ENCODE measurements at places on chromosomes 16 and 17.

- DNase-seq = no peak
Measured at GRCh38 chr16:77393955-77394354, 40.9 kb downstream of the ADAMTS18 start.

DNA sequence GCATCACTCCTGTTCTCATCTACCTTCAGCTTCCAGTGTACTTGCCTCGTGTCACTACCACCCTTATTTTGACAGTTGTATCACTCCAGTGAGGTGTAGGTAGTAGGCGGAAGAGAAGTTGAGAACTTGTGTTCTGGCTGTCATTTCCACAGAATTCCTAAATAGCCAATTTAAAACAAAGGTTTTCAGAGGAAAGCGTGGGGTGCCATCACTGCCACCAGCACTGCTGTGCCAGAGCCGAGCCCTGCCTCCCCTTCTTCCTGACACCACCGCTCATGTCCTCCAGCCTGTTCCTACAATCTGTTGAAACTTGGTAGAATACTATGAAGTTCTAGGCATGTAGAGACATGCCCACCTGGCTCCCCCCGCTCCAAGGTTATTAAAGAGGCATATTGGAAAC is 215.8 kb downstream of the TANC2 start:
- DNase-seq = no peak

DNA sequence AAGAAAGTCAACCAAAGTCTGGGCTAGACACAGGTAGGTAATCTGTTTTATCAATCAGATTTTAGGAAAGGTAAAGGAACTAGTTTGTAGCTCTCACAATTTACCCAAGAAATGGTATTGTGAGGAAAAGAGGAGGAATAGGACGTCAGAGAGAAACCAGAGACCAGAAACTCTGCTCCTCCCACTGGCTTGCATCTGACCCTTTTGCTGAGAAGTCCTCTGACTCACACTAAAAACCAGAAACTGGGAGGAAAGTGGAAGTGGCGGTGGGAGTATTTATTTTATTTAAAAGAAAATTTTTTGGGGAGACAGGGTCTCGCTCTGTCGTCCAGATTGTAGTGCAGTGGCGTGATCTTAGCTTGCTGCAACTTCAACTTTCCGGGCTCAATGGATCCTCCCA is 38.0 kb upstream of the MNT start:
- no peak for DNase-seq

DNA sequence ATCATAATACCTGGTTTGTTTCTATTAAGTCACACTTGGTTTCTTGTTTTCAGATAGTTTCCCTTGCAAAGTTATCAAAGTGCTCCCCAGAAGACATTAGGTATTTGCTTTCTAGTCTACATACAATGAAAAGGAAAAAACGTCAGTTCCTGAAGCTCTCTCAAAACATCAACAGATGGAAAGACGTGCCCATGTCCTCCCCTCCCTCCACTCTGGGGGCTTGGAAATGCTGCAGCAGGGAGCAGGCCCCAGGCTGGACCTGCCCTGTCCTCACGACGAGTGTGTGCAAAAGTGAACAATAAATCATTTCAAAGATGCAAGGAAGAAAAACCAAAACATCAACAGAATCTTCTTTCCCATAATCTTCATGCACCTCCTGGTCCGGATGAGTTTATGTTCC is 118.5 kb downstream of the USP22 start:
- DNase-seq = no peak

- DNase-seq = no peak
Measured at GRCh38 chr16:29029168-29029994, 44.5 kb downstream of the LAT start.

GRCh38 chr17:45823598-45823997 is 21.1 kb upstream of the SPPL2C start:
- no peak for DNase-seq

GRCh38 chr17:41537614-41537954 is 9.5 kb upstream of the KRT19 start:
- no peak for DNase-seq

- no peak for DNase-seq
Measured at GRCh38 chr17:44541884-44542581, 15.3 kb upstream of the FZD2 start.

DNA sequence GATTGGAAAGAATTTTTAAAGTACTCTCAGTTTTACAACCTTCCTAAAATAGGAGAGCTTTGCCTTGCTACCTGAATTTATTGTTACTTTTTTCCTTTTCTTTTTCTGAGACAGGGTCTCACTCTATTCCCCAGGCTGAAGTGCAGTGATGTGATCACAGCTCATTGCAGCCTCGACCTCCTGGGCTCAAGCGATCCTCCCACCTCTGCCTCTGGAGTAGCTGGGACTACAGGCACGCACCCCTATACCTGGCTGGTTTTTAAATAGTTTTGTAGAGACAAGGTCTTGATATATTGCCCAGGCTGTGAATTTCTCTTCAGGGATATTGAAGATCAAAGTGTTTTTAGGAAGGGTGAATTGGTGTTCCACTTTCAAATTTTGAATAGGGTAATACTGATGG is 3.8 kb downstream of the MPV17L start:
- no peak for DNase-seq

DNA sequence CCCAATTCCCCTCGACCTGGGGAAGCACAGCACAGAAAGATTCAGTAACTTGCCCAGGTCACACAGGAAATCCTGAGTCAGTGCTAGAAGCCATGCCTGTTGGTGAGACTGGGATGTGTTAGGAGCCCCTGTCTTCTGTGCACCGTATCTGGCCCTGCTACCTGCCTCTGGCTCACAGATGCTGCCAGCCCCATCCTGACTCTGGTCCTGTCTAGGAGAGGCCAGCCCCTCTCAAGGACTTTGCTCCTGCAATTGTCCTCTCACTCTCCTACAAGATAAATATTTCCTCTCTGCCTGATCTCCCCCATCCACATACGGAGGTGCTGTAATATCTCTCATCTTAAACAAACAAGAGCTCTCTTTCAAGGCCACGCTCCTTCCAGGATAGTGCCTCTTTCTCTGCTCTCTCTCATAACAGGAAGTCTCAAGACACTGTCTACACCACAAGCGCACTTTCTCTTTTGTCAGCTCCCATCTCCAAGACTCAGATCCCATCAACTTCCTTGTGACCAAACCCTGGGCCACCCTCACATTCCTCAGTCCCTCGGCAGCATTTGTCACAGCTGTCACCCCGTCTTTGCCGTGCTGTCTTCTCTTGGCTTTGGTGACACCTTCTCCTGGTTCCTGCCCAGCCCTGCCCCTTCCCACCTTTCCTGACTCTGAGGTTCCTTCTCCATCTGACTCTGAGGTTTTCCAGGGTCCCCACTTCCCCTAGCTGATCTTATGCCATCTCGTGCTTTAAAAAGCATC is 1.9 kb downstream of the SLC13A2 start:
- DNase-seq = no peak

DNA sequence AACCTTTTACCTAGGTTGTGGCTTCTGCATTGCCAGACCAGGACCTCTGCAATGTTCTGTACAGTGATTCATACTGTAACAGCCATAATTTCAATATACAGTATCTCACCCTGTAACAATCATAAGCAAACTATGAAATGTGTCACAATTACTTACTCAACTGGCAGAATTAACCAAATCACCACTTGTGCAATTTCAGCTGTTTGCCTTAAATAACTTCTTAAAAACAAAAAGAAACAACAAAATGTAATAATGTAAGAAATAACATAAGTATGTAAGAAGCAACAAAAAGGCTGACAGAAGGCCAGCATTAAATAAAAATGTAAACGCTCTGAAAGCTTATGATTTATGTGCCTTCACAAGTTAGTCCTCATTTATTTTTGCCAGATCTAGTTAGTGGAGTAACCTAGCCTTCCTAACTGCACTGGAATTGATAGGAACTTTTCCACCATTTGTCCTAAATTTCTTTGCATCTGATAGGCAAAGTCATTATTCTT is 96.9 kb downstream of the SKAP1 start:
- DNase-seq = no peak
